Stimulated activated CD4-positive, alpha-beta T cell treated with anti-CD3 and anti-CD28 coated beads, TNF-alpha, amount 100 ng/mL, for 4 hours (primary cell): ENCODE measurements at places on chromosomes 16 and 17.

GRCh38 chr17:19317359-19318095 is 45.0 kb downstream of the B9D1 start:
- no peak for DNase-seq

GRCh38 chr16:12235110-12235509 is 258.6 kb downstream of the SNX29 start:
- no peak for DNase-seq

DNA sequence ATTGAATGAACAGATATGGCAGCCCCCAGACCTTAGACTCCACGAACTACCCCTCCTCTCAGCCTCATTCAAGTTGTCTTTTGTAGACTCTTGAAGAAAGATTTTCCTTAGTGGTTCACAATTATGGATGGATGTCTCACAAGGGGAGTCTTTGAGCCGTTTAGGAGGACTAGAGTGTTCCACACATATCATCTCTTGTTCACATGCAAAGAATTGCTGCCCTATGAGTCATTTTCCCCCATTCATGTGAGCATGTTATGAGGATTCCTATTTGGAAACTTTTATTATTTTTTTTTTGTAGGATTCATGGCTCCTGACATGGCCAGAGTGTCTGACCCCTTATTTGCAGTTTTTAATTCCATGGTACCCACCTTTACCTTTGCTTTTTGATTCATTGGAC is 237.1 kb downstream of the SHISA9 start:
- no peak for DNase-seq

GRCh38 chr17:29789196-29790170 is 140.5 kb downstream of the SSH2 start:
- no peak for DNase-seq

- DNase-seq: no peak
Observed at GRCh38 chr17:42378359-42378958, 9.8 kb downstream of the STAT3 start.

GRCh38 chr17:61498042-61498994 is 46.1 kb downstream of the TBX4 start:
- DNase-seq: no peak

DNA sequence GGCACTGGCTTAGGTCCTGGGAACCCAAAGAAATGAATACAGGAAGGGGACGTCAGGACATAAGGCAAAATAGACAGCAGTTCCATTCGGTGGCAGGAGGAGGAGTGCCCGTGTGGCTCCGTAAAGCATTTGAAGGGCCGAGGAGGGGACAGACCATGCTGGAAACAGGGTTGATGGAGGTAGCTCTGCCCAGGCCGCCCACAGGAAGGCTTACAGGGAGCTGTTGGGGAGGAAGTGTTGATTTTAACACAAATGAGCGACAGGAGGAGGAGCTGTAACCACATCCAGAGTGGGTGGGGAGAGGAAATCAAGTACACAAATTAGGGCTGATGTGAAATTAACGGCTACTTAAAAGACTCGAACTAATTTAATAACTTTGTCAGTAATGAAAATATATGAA is 54.6 kb downstream of the RBFOX3 start:
- no peak for DNase-seq

GRCh38 chr17:57739402-57740234 is 5.5 kb downstream of the CCDC182 start:
- DNase-seq: no peak

GRCh38 chr16:10312784-10313724 is 72.8 kb upstream of the ATF7IP2 start:
- no peak for DNase-seq

- DNase-seq: no peak
Observed at GRCh38 chr16:71259086-71259485, 28.6 kb upstream of the HYDIN start.

- DNase-seq: no peak
Observed at GRCh38 chr17:51852603-51853002, 305.9 kb downstream of the CA10 start.

DNA sequence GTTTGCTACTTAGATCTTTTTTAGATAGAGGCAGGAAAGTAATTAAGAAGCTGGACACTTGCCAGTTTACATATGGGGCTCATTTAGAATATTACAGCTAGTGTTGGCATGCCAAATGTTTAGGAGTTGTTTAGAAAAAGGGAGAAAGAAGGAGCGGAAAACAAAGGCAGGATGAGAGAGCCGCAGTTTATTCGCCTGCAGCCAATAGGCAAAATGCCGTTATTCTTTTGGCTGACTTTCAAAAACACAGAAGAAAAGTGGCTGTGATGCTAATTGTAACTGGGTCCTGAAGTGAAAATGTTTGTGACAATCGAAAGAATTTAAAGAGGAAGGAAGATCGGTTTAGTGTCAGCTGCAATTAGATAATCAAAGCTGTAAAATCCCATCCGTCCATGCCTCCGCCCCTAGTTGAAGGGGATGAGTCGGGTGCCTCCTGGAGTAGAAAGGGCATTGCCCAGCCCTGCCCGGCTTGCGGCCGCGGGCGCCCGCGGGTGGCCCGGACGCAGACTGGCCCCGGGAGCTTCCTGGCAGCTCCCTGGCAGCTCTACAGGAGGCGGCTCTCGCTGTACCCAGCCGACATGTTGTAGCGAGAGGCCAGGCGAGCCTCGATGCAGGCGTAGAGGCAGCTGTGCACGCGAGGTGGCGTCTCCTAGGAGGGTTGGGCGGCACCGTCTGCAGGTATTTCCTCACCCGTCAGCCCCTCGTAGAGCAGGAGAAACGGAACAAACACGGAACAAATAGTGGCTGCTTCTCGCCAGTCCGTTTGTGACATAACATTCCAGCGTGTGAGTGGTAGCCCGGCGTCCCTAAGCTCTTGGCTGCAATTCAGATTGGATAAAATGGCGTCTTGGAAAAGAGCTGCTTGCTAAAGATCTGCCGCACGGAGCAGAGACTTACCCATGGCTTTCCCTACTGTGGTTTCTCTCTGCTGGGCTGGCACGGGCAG is 82.2 kb downstream of the TNRC6C start:
- DNase-seq: no peak

GRCh38 chr16:82967424-82967823 is 340.7 kb downstream of the CDH13 start:
- DNase-seq: no peak

DNA sequence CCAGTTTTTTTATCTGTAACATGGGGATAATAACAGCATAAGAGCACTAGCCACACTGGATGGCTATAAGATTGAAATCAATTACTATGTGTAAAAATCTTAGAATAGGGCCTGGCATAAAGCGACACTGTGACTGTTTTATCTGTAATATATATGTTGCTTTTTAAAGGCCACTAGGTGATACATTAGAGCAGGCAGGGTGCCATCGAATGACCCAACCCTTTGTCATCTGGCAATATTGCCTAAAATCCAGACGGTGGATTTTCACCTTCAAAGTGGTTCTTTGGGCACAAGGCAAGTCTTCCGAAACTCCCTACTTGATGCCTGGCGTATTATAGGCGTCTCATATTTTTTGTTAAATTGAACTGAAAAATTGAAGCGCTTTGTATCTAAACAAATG is 69.1 kb downstream of the PRKCA start:
- no peak for DNase-seq

- no peak for DNase-seq
Observed at GRCh38 chr17:40417258-40417608, 463 bp downstream of the TOP2A start.

GRCh38 chr16:69404275-69404805 is 18.5 kb upstream of the TERF2 start:
- DNase-seq: no peak

DNA sequence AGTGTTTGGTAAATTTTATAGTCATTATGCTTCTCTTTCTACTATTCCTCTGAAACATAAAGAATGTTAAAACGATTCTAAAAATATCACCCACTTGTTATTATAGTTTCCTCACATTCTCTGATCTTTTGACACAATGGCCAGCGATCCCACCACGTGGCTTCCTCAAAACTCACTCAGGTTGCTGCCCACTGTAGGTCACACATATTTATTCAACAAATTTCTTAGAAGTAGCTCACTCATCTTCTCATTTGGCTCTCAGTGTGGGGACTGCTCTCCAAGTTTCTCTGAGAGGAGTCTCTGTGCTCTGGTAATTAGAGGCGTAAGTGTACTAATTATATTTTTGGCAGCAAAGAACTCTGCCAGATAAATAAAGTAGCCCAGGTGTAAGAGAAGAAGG is 465.4 kb downstream of the CDH11 start:
- no peak for DNase-seq

GRCh38 chr17:51601622-51602261 is 341.4 kb downstream of the UTP18 start:
- no peak for DNase-seq

DNA sequence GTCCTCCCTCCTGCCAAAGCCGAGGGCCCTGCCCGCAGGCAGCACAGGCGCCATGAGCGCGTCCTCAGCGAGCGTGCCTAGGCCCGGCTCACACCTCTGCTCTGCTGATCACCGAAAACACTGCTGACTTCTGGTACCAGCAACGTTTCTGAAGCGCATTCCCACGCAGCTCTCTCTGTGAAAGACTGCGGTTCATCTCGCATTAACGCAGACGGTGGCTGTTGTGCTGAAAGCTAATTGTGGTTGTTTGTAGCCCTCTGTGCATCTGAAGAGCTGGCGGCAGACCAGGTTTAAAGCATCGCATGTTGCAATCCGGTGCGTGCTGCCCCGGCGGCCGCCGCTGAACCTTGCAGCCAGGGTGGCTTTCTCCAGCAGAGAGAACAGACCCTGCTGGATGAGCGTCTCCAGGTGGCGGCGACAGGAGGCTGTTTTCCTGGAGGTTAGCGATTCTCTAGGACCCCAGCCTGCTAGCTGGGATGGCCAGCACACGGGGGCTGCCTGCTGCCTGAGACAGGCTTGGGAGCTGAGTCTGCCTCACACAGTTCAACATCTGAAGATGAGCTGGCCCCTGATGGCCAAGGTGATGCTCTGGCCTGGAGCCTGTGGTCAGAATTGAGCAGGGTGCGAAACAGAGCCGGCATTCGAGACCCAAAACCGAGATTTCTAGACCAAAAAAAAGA is 49.8 kb upstream of the CHMP6 start:
- DNase-seq: no peak

DNA sequence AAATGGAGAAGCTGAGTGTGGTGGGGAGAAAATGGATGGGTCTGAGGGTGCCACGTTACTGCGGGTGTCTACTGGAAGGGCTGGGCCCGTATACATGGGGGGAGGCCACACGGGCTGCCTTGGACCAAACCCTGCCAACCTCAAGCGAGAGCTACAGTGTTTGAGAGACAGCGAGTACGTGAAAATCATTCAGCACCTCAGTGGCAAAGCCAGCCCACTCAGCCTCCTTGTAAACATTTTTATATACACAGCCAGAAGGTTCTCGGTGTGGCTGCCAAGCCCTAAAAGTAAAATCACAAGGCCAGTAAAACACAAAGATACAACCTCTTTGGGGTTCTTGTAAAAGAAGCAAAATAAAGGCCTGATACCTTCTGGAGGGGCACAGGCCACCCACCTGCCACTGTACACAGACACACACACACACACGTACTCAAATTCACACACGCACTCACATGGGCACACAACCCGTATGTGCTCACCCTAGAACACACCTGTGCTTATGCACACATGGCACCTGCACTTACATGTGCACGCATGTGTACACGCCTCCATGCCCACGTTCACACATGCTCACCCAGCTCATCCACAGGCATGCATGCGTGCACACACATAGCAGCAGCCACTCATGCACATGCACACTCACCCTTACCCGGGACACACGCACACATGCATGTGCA is 102.8 kb downstream of the GSG1L start:
- no peak for DNase-seq

DNA sequence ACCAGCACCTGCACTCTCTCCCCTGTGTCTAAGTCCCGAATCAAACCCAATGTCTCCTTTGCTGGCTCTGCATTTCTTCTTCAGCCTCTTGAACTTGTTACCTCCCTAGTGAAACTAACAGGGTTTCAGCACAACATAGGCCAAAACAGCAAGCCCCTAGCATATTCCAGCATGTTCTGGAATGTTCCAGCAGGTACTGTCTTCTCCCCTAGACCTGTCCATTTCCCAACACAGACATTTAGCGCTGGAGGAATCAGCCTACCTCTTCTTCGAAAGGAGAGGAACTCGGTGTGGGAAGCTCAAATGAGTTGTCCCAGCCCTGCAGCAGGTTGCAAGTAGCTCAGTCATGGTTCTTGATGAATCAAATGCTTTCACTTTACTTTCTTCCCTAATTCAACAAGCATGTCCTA is 47.1 kb downstream of the LITAF start:
- no peak for DNase-seq

DNA sequence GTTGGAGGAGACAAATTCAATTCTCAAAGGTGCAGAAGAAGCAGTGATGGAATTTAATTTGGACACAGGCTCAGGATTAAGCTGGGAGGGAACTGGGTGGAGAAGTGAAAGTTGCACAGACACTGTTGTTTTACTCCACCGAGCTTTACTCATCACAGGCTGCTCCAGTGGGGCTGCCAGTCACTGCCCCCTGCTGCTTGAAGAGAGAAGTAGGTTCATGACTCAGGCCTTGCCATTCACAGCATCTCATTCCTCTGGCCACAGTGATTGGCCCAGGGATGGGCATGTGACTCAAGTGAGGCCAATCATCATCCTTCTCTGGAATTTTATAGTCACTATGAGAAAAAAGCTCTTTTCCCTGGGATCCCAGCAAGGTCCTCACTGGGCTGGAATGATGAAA is 11.8 kb downstream of the GNAO1 start:
- DNase-seq: peak; percentile 21
